ENCODE measurements at places on chromosomes 2 and 18. TPM values are rescaled to one million over a fixed set of nuclear protein-coding genes. Genes with fewer than 3 reads are reported as not detected.

IGFBP2 gene
- total RNA-seq: 56.2 TPM

GALNT14 gene
- total RNA-seq: not detected

MC2R gene
- total RNA-seq: not detected

GRCh38 chr2:67471681-67472080 is 74.5 kb downstream of the ETAA1 start:
- no peak for DNase-seq

GRCh38 chr2:28437918-28438317 is 45.3 kb downstream of the FOSL2 start:
- DNase-seq: no peak

FHOD3 gene
- under 0.01 TPM for total RNA-seq

OSBPL6 gene
- 4.0 TPM for total RNA-seq

RPRM gene
- not detected for total RNA-seq

DNA sequence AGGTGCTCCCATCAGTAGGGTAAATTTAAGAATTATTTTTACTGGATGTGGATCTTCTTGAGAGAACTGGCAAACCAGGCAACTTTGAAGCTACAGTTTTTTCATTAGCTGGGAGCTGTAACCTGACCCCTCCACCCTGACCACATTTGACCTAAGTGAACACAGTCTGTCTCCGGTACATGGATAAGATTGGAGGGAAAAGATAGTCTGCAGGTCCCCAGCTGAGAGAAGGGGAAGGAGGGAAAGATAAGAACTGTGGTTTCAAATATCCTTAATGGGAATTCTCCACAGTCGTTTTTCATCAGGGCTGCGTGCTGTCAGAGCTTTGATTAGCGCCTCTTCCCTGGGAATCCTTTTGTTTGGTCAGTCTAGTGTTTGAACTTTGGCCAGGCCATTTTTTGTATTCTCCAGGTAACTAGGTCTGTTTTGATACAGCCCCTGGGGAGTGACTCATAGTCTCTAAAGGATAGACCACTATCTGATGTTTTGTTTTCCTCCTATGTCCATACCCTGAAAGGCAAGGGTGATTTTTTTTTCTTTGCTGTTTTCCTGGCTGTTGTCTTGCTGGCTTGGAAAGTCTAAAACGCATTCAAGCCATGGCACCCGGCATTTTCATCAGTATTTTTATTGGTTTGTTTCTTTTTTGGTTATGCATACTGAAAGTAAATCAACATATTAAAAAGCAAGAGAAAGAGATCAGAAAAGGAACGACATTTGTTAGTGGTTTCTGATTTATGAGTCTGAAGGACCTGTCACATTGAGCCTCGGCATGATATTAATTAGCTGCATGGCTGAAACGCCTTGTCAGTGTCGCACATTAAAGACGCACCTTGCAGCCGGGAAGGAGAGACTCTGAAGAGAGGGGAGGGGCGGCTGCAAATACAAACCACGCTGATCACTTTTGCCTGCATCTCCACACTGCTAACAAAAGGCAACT is 183.4 kb upstream of the FN1 start:
- peak; percentile 57 for DNase-seq

DNA sequence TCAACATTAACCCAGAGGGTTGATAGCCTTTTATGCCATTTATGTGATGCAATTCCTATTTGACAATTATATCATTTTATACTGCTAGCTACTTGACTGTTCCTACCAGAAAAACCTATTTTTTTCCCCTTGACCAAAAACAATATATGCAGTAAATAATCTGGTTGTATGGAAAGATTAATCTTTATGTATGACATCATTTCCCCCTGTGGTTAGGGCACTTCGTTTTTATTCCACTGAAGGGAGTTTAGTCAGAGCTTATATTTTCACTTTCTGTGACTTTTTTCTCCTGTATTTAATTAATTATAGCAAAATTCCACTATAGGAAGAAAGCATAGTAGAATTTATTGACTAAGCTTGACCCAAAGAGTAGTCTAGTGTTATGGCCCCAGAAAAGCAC is 107.6 kb downstream of the HAUS1 start:
- peak; percentile 52 for DNase-seq

DNA sequence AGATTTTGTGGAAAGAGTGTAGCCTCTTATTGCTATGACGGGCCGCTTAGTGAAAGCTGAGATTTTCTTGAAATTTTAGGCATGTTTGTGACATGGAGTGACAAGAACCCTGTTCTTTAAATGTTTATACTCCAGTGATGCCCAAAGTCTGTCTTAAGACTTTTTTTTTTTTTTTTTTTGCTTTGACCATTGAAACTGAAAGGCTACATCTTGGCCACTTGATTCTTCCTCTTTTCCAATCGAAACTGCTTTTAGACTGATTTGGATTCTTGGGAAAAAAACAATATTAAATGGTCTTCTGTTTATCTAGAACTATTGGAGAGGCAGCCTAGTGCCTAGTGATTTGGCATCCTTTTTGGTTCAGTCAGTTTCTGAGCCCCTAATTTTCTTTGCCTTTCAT is 2.4 kb upstream of the SLC8A1 start:
- no peak for DNase-seq

All from lung microvascular endothelial cell (primary cell).